H9 (cell line): ENCODE measurements at places on chromosomes 1 and 21. TPM values are rescaled to one million over a fixed set of nuclear protein-coding genes. Genes with fewer than 3 reads are reported as not detected.
A peak's percentile ranks its signal among the peaks of the same experiment; 100 is the strongest.

GRCh38 chr1:43427524-43427923 lies 26.2 kb downstream of the HYI start:
- no peak overlapping the region for H3K4me3 ChIP-seq
- no peaks in the 10 kb centered on the region for H3K27me3 ChIP-seq
- DNase-seq = no peak
- H3K4me1 ChIP-seq = no peaks in the 10 kb centered on the region

- no peaks in the 10 kb centered on the region for H3K4me1 ChIP-seq
- no peaks in the 10 kb centered on the region for H3K27me3 ChIP-seq
- H3K36me3 ChIP-seq = no peaks in the 10 kb centered on the region
- no peak overlapping the region for H3K27ac ChIP-seq
- DNase-seq = no peak
Observed at GRCh38 chr1:13479171-13479856, 34.5 kb downstream of the LRRC38 start.

- no peak for DNase-seq
- H3K4me1 ChIP-seq = no peaks in the 10 kb centered on the region
- H3K27me3 ChIP-seq = no peaks in the 10 kb centered on the region
- H3K4me3 ChIP-seq = no peak overlapping the region
- no peak overlapping the region for H3K27ac ChIP-seq
- peaks cover 20% of the 10 kb centered on the region for H3K36me3 ChIP-seq
Observed at GRCh38 chr1:28037206-28037605, 51.2 kb downstream of the EYA3 start.

The PDZK1 gene
- total RNA-seq = not detected in 2 replicates

The SPATA45 gene
- total RNA-seq = 0.66 and 0.68 TPM in 2 replicates

- no peak for DNase-seq
- H3K4me1 ChIP-seq = no peaks in the 10 kb centered on the region
- no peak overlapping the region for H3K27ac ChIP-seq
- H3K4me3 ChIP-seq = no peak overlapping the region
Observed at GRCh38 chr1:200437556-200438203, 27.8 kb upstream of the ZNF281 start.

- no peak for DNase-seq
- no peak overlapping the region for H3K27ac ChIP-seq
- no peaks in the 10 kb centered on the region for H3K27me3 ChIP-seq
- no peaks in the 10 kb centered on the region for H3K36me3 ChIP-seq
Observed at GRCh38 chr1:221778125-221778524, 36.2 kb upstream of the DUSP10 start.

- H3K36me3 ChIP-seq = no peaks in the 10 kb centered on the region
- H3K27me3 ChIP-seq = no peaks in the 10 kb centered on the region
- H3K4me1 ChIP-seq = no peaks in the 10 kb centered on the region
- H3K27ac ChIP-seq = no peak overlapping the region
Observed at GRCh38 chr1:3351449-3352298, 102.8 kb upstream of the ARHGEF16 start.

The DCST2 gene
- total RNA-seq = 0.35 and 0.44 TPM in 2 replicates

DNA sequence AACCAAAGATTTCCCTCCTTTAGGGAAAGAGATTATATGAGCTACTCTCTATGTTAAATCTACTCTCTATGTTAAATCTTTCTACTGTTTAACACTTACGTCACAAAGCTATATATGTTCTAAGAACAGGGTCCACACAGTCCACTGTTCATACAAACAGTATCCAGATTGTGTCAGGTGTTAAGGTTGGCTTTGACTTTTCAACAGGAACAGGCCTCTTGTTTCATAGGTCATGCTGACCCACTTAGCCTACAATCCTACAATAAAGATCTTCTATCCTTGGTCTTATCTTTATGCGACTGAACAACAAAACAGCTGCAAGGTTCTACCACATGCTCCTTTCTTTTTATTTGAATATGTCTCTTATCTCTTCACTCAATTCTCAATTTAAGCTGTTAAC lies 134.9 kb downstream of the LTN1 start:
- no peak for DNase-seq
- no peaks in the 10 kb centered on the region for H3K27me3 ChIP-seq
- H3K4me3 ChIP-seq = no peak overlapping the region
- H3K27ac ChIP-seq = no peak overlapping the region

DNA sequence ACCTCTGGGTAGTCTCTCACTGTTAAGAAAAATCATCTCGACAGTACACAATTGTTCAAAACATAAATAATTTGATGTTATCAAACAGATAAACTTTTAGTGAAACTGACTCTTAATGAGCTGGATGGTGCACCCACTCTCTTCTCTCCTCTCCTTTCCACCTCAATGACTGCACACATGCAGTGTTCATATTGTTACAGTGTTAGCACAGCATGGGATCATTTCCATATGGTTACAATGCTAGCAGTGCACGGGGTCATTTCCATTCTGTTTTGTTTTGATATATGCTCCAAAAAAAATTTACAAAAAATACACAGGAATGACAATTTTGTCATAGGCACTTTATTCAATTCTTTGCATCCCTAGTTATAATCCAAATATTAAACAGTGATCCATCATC lies 26.4 kb upstream of the RNF187 start:
- no peaks in the 10 kb centered on the region for H3K4me1 ChIP-seq
- peak overlapping the region; percentile 47; the same call in 2 of the 3 replicates for H3K4me3 ChIP-seq
- H3K27me3 ChIP-seq = peaks cover 11% of the 10 kb centered on the region; the same call in 1 of the 2 replicates
- DNase-seq = no peak
- no peak overlapping the region for H3K27ac ChIP-seq
- H3K36me3 ChIP-seq = no peaks in the 10 kb centered on the region

DNA sequence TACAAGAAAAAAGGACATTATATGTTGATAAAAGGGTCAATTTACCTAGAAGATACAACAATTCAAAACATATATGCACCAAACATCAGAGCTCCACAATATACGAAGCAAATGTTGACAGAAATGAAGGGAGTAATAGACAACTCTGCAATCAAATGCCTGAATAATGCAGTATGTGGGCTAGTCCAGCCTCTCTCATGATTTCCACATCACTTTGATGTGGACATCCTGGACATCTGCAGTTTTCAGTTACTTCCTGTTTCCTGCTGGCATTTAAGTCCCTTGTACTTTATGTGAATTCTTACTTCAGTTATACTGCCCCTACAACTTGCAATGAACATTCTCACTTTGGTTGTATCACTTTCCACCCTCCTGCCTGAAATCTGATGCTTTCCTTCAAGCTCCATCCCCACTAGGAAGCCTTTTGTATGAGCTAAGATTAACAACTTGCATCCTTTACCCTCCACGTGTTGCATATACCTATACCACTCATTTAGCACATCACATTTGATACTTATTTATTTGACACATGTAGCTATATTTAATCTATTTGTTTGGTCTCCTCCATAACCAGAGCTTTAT lies 36.7 kb downstream of the DISC1 start:
- DNase-seq = no peak
- H3K4me1 ChIP-seq = peaks cover 3% of the 10 kb centered on the region; the same call in 1 of the 2 replicates
- H3K27ac ChIP-seq = no peak overlapping the region
- no peak overlapping the region for H3K4me3 ChIP-seq

The KPRP gene
- not detected in 2 replicates for total RNA-seq

The RAB13 gene
- 122 and 130 TPM in 2 replicates for total RNA-seq

- H3K27ac ChIP-seq = no peak overlapping the region
- H3K4me1 ChIP-seq = no peaks in the 10 kb centered on the region
- no peak for DNase-seq
- H3K4me3 ChIP-seq = no peak overlapping the region
Observed at GRCh38 chr1:6163973-6164617, 16.0 kb downstream of the CHD5 start.

DNA sequence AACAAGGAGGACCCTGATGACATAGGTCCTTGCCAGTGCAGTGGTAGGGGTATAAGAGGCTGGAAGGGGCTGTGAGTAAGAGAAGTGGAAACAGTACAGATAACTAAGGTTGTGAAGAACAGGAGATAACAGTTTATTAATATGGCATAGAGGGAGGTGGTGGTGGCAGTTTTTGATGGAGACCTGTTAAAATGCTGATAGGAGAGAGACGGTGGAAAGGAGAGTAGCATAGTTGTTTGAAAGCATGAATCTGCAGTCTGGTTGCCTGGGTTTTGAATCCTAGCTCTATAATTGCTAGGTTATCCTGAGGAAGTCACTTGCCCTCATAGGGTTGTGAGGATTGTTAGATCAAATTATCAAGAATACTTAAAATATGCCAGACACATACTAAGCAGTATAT lies 19.4 kb downstream of the LRRC41 start:
- peaks cover 67% of the 10 kb centered on the region for H3K36me3 ChIP-seq
- no peak overlapping the region for H3K4me3 ChIP-seq
- no peak for DNase-seq

DNA sequence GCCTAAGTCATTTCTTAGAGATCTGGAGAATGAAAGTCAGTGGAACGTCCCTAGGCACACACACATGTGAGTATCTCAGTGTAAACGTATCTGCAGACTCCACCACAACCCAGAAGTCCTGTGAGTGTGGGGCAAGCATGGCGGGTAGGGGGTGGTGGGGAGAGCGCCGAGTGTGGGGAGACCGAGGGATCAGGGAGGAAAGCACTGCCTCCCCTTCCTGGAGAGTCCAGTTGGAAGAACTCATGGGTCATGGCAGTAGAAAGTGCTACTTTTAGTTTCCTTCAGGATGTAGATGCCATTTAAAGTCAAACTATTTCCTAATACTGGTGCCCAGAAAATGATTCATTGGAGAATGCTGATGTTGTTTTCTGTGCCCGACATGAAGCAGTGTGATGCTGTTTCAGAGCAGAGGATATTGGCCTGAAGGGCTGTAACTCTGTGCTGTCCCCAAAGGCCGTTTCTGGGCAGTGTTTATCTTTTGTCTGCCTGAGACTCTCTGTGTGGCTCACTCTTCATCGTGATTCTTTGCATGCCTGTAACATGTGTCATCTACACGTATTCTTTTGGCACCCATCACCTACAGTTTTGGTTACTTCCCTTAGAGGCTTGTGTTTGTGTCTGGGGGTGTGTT lies 45.7 kb upstream of the TSPAN2 start:
- H3K27ac ChIP-seq = no peak overlapping the region
- H3K4me3 ChIP-seq = no peak overlapping the region
- no peaks in the 10 kb centered on the region for H3K36me3 ChIP-seq

The HAO2 gene
- total RNA-seq = 0.13 and 0.61 TPM in 2 replicates

The PLEKHN1 gene
- 2.0 and 3.0 TPM in 2 replicates for total RNA-seq

DNA sequence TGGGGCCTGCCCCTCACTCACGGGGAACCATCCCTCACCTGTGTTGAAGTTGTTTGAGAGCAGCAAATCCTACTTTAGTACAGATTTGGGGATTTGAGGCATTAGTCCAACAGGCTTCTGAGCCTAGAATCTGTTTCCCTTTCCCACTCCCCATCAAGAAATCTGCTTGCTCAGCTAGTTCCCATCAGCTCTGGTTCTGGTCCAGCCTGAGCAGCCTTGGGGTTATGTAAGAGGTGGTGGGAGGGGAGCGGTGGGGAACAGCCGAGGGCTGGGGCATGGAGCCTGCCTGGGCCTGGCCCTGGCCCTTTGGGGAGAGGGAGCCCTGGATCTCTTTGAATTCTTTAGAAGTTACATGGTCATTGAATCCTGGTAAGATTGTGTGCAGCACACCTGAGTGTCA lies 4.1 kb downstream of the GSTM5 start:
- H3K4me1 ChIP-seq = no peaks in the 10 kb centered on the region
- H3K27ac ChIP-seq = no peak overlapping the region
